Esophagus muscularis mucosa (tissue), 4 donors: ENCODE measurements at places on chromosomes 2 and 18. TPM values are rescaled to one million over a fixed set of nuclear protein-coding genes. Genes with fewer than 3 reads are reported as not detected.

DNA sequence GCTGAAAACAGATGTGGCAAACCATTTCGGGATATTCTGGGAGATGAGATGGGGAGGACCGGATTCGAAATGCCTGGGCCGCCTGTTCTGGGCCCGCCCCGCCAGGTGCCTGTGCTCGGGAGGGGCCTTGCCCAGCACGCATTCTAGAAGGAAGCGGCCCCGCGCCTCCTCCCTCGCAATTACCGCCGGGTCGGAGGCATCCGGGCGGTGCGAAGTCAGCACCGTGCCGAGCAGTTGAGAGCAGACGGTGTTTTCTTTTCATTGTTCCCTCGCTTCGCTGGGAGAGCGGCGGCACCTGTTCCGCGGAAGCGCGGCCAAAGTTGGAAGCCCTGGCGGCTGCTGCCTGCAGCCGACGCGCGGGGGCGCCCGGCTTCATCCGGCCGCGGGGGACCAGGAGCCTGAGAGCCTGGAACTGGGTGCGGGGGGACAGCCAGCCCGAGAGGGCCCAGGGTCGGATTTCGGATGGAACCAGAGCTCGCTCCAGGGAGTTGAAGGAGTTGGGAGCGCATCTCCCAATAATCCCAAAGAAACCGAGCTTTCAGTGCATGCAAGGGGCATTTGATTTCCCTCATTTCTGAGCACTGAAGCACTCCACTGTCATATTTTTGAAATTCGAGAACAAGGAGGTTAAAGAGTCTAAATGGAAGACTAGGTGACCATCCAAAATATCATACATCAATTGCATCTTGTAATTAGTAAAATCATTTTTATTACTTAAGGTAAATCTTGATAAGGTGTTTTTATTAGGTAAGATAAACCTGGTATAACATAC is 241.8 kb upstream of the RAB12 start:
- H3K27ac ChIP-seq, result no peak overlapping the region
- no peaks in the 10 kb centered on the region for H3K27me3 ChIP-seq
- peak overlapping the region; percentile 54 for H3K4me3 ChIP-seq
- DNase-seq, result no peak
- peaks cover 6% of the 10 kb centered on the region for H3K36me3 ChIP-seq
- H3K4me1 ChIP-seq, result peaks cover 11% of the 10 kb centered on the region

- no peak for DNase-seq
- no peaks in the 10 kb centered on the region for H3K4me1 ChIP-seq
- H3K27me3 ChIP-seq, result no peaks in the 10 kb centered on the region
- no peaks in the 10 kb centered on the region for H3K36me3 ChIP-seq
Observed at GRCh38 chr2:214837466-214837865, 28.0 kb upstream of the BARD1 start.

DNA sequence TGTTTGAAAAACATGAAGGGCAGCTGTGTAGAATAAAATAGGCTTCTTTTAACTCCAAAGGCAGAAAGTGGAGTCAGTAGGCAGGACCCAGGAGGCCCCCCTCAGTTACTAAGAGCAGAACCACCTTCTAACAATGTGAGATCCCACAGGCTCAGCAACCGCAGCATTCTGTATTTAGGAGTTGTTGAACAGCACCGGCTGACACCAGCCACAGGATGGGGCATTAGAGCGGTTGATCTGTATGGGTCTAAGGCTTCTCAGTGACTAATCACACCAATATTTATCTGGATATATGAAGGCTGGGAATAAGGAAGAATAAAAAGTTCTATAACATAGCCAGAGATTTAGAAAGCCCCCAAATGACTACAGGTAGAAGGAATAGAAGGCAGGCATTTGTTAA is 51.7 kb downstream of the MYO5B start:
- H3K27me3 ChIP-seq, result no peaks in the 10 kb centered on the region
- H3K36me3 ChIP-seq, result no peaks in the 10 kb centered on the region
- H3K4me1 ChIP-seq, result no peaks in the 10 kb centered on the region
- H3K27ac ChIP-seq, result no peak overlapping the region
- DNase-seq, result no peak

GRCh38 chr2:66000901-66001300 is 434.0 kb upstream of the MEIS1 start:
- H3K36me3 ChIP-seq, result no peaks in the 10 kb centered on the region
- no peaks in the 10 kb centered on the region for H3K27me3 ChIP-seq
- no peak overlapping the region for H3K4me3 ChIP-seq

GRCh38 chr2:239514754-239515530 is 114.1 kb upstream of the HDAC4 start:
- H3K27me3 ChIP-seq, result peaks cover 5% of the 10 kb centered on the region
- peaks cover 10% of the 10 kb centered on the region for H3K4me1 ChIP-seq
- H3K27ac ChIP-seq, result no peak overlapping the region
- DNase-seq, result no peak
- no peak overlapping the region for H3K4me3 ChIP-seq
- H3K36me3 ChIP-seq, result no peaks in the 10 kb centered on the region

DNA sequence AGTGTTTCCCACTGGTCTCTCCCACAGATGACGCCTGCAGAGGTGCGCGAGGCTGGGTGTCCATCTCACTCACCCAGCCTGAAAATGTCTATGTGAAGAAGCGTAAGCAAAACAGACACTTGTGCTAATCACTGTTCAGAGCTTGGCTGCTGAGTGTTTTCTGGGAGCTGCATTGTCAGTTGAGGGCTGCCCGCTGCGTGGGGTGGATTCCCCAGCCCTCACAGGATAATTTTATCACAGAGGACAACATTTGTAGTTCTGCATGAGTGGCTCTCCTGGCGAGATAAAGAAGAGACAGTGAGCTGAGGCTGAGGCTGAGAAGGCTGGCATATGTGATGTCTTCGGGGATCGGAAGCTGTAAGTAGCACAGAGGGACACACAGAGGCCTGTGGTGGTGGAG is 16.2 kb upstream of the CAPN13 start:
- H3K27me3 ChIP-seq, result peaks cover 3% of the 10 kb centered on the region
- H3K36me3 ChIP-seq, result no peaks in the 10 kb centered on the region
- DNase-seq, result no peak
- no peak overlapping the region for H3K27ac ChIP-seq

- H3K27ac ChIP-seq, result no peak overlapping the region
- no peaks in the 10 kb centered on the region for H3K27me3 ChIP-seq
- DNase-seq, result no peak
- H3K36me3 ChIP-seq, result no peaks in the 10 kb centered on the region
- H3K4me1 ChIP-seq, result no peaks in the 10 kb centered on the region
- H3K4me3 ChIP-seq, result no peak overlapping the region
Observed at GRCh38 chr18:56107821-56108477, 520.0 kb upstream of the TCF4 start.

DNA sequence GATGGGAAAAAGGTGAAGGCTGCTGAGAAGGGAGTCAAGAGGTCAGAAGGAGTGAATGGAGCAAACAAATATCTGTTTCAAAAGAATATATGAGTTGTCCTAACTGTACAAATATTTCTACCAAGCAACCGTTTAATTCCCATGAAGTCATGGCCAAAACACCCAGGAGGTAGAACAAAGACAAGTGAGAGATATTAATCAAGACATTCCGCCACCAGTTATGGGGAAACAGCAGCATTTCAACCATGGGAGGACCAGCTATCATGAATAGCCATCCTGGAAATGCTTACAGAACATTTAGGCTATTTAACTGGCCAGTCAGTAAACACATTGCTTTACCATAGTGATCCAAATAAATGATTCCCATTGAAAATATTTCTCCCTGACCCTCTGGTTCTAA is 396.3 kb downstream of the IRS1 start:
- no peak overlapping the region for H3K27ac ChIP-seq
- H3K27me3 ChIP-seq, result no peaks in the 10 kb centered on the region
- H3K4me1 ChIP-seq, result no peaks in the 10 kb centered on the region
- DNase-seq, result no peak
- H3K4me3 ChIP-seq, result no peak overlapping the region

GRCh38 chr2:169729274-169729605 is 4.4 kb upstream of the KLHL23 start:
- DNase-seq, result no peak
- no peaks in the 10 kb centered on the region for H3K4me1 ChIP-seq
- no peak overlapping the region for H3K27ac ChIP-seq

DNA sequence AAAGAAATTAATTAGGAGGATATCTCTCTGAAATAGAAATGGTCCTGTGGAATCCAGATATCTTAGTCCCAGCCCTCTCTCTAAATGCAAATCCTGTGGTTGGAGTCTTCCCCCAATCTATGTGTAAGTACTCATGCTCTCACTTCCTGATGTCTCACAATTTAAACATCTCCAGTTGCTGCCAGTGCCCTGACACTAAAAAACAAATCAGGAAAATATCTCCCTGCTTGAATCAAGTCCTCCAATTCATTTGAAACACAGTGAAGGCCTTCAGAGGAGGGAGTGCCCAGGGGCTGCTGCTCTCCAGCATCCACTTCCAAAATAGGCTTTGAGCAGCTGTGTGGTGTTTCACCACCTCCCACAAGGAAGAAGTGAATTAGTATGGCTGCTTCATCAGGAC is 413.8 kb downstream of the RAD51AP2 start:
- no peaks in the 10 kb centered on the region for H3K27me3 ChIP-seq
- H3K4me3 ChIP-seq, result no peak overlapping the region

DNA sequence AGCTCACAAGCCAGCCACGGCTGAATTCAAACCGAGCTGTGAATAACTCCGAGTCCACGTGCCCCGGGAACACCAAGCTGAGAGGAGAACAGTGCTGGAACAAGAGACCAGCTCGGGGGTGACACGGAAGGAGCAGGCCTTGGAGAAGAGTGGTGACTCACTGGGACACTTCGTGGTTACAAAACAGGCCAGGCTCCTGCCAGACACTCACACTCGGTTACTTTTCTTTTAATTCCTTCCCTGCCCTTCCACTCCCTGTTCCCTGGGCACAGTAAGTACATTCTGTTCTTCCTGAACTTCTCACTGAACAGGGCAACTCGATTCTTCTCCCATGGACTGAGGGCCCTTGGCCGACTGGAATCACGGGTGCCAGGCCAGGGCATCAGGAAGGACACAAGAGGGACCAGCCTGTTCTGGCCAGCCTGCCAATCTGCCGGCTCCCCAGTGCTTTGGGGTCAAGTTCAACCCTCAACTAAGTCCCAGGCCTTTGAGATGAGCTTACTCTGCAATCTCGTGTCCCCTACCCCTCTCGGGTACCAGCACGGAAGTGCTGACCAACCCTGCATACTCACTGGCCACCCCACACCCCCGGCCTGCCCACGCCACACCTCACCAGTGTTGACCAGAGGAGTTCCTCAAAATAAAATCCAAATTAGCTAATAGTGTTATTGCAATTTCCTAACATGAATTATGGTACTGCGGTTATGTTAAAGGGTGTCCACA is 87.5 kb downstream of the TFCP2L1 start:
- no peak overlapping the region for H3K4me3 ChIP-seq
- no peak for DNase-seq
- no peaks in the 10 kb centered on the region for H3K4me1 ChIP-seq
- H3K36me3 ChIP-seq, result no peaks in the 10 kb centered on the region
- no peaks in the 10 kb centered on the region for H3K27me3 ChIP-seq

DNA sequence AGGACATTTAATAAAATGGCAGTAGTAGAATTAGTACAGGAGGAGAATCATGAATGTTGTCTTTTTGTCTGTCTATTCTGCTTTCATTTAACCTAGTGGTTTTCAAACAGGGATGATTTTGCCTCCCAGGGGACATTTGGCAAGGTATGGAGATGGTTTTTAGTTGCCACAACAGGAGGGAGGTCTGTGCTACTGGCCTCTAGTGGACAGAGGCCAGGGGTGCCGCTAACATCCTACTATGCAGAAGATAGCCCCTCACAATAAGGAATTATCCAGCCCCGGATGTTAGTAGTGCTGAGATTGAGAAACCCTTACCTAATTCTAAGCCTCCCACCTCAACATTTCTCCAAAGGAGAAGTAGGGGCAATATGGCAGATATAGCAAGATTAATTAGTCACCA is 18.3 kb downstream of the FASTKD2 start:
- no peak overlapping the region for H3K27ac ChIP-seq
- peaks cover 96% of the 10 kb centered on the region for H3K36me3 ChIP-seq
- no peaks in the 10 kb centered on the region for H3K27me3 ChIP-seq
- DNase-seq, result no peak
- H3K4me1 ChIP-seq, result no peaks in the 10 kb centered on the region

GRCh38 chr2:28398101-28398834 is 5.6 kb downstream of the FOSL2 start:
- peak overlapping the region; percentile 97 for H3K4me3 ChIP-seq
- peaks cover 13% of the 10 kb centered on the region for H3K36me3 ChIP-seq
- H3K4me1 ChIP-seq, result peaks cover 72% of the 10 kb centered on the region
- peak overlapping the region; percentile 100 for H3K27ac ChIP-seq
- no peak for DNase-seq

GRCh38 chr2:55712477-55713060 is 18.9 kb upstream of the PNPT1 start:
- no peak overlapping the region for H3K27ac ChIP-seq
- H3K27me3 ChIP-seq, result no peaks in the 10 kb centered on the region
- no peaks in the 10 kb centered on the region for H3K36me3 ChIP-seq
- no peaks in the 10 kb centered on the region for H3K4me1 ChIP-seq

DNA sequence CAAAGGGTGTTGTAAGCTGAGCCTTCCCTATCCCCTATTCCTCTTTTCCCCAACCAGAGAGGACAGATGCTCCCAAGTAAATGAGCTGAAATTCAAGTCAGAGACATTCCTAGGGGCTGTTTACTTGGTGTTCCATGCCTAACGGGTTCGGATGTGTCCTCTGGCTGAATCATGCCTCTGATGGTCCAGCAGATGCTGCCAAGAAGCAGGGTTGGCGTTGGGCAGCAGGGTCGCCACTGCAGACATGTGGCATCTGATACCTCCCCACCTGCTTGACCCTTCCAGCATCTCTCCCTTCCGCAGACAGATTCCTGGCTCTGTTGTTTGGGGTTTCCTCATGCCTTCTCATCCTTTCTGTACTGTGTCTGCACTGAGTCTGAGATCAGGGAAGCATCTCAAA is 108.3 kb downstream of the HNRNPLL start:
- no peak overlapping the region for H3K4me3 ChIP-seq
- no peaks in the 10 kb centered on the region for H3K36me3 ChIP-seq
- H3K27ac ChIP-seq, result peak overlapping the region; percentile 36
- H3K4me1 ChIP-seq, result peaks cover 39% of the 10 kb centered on the region
- no peak for DNase-seq
- H3K27me3 ChIP-seq, result no peaks in the 10 kb centered on the region

GRCh38 chr2:111166115-111166514 is 45.4 kb downstream of the BCL2L11 start:
- H3K4me3 ChIP-seq, result no peak overlapping the region
- peaks cover 53% of the 10 kb centered on the region for H3K4me1 ChIP-seq
- no peak for DNase-seq
- no peaks in the 10 kb centered on the region for H3K27me3 ChIP-seq

The SNORC gene
- total RNA-seq, result 2.5 TPM

The UGT1A8 gene
- not detected for total RNA-seq

The RAB6D gene
- total RNA-seq, result 0.13 TPM

The OXER1 gene
- total RNA-seq, result 1.3 TPM

The TNFRSF11A gene
- 1.2 TPM for total RNA-seq

The MYO7B gene
- total RNA-seq, result 0.98 TPM
